GDM1 (cell line): ENCODE measurements at places on chromosomes 7 and 10.

DNA sequence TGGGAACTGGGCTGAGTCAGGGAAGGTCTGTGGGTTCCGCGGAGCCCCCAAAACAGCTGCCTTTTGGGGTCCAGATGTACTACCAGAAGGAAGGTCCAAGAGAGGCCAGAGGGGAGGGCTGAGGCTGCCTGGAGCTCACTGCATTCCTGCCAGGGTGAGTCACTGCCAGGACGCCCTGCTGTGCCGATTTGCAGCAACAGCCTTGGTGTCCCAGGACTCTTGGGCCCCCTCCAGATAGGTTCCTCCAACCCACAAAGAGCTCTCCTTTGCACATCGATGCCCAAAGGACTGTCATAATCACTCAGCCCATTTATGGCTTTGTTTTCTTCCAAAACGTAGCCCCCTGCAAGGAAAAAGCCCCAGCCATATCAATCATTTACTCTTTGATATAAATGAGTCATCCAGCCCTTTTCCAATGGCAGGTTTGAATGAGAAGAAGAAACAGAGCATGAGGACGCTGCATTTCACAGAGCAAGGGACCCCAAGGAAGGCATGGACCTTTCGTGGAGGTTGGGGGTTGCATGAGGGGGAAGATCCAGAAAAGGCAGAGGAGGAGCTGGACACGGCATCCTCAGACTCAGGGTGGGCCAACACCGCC is 32.2 kb upstream of the COL13A1 start:
- DNase-seq = no peak

DNA sequence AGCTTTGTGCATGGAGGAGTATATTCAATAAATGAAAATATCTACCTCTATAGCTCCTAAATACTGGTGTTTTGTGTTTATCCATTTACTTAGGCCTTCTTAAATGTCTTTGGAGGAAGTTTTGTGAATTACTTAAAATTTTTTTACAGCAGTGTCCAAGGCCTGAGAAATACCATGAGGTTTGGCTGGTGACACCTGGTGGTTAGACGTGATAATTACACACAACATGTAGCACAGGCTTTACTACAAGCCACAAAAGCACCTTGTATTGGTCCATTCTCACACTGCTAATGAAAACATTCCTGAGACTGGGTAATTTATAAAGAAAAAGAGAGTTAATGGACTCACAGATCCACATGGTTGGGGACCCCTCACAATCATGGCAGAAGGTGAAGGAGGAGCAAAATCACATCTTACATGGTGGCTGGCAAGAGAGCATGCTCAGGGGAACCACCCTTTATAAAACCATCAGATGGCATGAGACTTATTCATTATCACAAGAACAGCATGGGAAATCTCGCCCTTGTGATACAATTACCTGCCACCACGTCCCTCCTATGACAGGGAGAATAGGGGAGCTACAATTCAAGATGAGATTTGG is 20.6 kb downstream of the HYAL4 start:
- peak; percentile 30 for DNase-seq

DNA sequence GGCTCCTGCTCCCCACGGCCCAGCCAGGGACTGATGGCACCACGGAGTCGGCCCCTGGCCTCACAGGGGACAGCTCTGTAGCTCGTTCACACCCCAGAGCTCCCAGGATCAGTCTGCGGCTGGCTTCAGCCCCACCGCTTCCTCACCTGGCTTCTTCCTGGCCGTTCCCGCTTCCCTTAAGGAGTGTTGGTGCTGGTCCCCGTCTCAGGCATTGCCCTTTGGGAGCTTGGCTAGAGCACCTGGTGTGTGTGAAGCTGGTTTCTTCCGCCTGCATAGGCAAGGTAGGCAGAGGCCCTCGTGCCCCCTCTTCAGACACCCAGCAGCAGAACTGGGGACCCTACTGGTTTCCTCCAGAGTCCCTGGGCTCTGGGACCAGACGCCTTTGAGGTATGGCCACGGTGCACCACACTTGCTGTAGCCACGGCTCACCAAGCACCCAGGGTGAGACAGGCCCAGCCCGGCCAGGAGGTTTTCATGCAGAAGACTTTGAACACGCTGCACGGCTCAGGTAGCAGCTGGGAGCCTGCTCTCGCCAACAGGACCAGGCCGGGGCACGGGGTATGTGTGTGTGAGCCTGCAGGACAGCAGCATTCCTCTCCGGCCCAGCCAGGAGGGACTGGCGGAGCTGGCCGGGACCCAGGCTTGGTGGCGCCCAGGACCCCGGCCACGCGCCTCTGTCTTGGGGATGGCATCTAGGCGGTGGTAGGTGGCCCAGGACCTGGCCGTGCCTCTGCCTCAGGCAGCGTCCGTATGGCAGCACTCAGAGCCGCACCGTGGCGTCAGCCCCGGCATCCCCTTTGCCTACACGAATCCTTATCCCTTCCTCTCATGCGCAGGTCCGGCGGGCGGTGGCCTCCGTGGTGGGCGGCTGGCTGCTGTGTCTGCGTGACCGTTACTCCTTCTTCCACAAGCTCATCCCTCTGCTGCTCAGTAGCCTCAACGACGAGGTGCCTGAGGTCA is 13.2 kb upstream of the PRKAR1B start:
- no peak for DNase-seq

GRCh38 chr7:44534501-44534900 is 6.6 kb downstream of the NPC1L1 start:
- peak; percentile 17 for DNase-seq

DNA sequence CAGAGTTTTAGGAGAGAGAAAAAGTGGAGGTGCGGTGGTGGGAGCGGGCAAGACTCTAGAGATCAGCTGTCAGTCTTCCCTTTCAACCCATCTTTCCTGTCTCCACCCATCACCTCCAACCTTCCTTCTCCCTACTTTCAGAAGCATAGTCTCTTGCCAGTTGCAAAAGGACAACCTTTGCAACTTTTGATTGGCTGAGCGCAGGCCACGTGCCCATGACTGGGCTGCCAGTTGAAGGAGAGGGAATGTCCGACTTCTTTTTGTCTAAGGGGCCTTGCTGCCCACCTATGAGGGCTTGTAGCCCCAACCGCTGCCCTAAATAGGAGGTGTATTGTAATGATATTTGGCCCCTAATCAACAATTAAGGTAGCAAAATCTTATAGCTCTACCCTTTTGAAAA is 12.6 kb downstream of the CYP26A1 start:
- DNase-seq = no peak

DNA sequence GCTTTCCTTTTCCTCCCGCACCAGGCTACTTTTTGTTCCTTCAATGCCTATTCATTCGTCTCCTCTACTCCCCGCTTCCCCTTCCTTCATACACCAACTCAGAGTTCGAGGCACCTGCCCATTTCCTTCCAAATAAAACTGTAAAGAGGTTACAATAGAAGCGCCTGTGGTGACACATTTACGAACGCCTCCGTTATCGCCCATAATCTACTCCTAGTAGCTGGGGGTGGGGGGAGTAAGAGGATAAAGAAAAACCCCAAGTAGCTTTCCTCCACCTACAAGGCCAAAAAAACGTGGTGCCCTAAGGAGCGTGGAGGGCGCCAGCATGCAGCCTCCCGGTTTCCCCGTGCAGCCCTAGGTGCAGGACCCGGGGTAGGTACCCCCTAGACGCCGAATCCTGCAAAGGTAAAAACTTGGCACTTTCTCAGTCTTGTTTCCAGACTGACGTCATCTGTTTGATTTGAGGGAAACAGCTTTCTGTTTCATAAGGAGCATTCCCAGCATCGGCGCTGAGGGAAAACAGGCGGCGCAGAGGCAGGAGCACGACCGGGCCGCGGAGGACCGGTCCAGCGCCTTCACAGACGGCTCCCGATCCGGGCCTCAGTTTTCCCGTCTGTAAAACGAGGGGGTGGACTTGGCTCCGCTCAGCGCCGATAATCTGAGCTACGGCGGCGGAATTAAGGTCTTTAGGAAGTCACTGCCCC is 922 bp downstream of the PPA1 start:
- no peak for DNase-seq

- no peak for DNase-seq
Measured at GRCh38 chr7:85336086-85336485, 149.2 kb upstream of the SEMA3D start.

DNA sequence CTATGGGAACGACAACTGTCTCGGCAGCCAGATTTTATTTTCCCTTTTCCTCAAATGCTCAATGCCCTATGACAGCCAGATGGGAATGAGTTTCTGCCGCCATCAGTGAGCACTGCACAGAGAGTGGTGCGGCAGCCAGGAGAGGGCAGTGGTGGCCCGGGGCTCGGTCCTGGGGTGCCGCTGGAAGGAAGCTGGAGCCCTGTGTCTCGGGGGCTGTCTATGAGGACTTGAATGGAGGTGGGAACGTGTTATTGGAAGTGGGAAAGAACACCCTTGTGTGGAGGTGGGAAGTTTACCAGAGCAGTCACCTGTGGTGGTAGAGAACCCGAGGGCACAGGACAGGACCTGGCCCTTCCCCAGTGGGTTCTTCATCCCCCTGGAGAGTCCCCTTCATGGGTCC is 35.8 kb downstream of the JAKMIP3 start:
- no peak for DNase-seq

- DNase-seq = no peak
Measured at GRCh38 chr10:50593523-50594376, 30.0 kb downstream of the SGMS1 start.

- DNase-seq = no peak
Measured at GRCh38 chr10:103690281-103690680, 165.1 kb downstream of the SH3PXD2A start.
